Stimulated activated CD4-positive, alpha-beta T cell treated with anti-CD3 and anti-CD28 coated beads, Interleukin-12 subunit alpha, Interleukin-12 subunit beta, amount 100 ng/mL, for 24 hours (primary cell): ENCODE measurements at places on chromosomes 7 and 10.

DNA sequence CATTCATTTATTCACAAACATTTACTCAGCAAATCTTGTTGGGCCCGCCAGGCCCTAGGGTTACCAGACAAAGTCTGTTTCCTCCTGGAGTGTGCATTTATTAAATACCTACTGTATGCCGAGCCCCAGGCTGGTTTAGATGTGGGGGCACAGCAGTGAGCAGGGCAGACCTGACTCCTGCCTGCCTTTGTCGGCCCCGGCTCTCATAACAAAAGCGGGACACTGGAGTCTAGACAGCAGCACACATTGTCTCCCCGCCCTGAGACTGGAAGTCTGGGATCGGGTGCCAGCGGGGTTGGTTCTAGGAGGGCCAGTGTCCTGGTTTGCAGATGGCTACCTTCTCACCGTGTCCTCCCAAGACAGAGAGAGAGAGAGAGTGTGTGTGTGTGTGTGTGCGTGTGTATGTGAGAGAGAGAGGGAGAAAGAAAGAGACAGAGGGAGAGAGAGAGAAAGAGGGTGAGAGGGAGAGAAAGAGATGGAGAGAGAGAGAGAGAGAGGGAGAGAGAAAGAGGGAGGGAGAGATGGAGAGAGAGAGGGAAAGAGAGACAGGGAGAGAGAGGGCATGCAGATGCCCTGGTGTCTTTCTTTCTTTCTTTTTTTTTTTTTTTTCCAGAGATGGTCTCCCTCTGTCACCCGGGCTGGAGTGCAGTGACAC lies 25.9 kb downstream of the ELFN1 start:
- no peak for DNase-seq

DNA sequence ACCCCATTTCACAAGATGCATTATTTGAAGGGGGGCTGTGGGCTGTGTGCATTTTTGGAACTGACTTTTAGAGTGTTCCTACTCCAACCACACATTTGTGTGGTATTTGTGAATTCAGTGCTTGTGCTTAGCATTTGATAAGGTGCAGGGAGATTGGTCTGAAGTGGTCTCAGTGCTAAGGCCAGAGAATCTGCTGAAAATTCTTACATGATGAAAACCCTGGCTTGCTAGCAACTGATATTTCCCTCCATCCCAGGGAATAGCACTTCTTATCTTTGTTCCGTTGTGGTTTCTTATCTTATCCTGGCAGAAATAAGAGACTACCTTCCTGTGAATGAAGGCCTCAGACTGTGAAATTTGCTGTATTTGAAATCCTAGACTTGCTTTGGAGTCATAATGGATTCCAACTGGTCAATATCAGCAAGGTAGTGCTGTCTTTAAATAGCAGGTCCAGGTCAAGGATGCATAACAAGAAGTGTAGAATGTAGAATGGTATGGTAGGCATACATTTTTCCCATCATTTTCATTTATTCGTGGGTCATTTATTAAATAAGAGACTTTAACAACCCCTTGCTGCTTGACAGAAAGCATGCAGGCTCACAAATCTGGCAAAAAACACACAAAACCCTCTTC lies 986.9 kb downstream of the REEP3 start:
- no peak for DNase-seq

DNA sequence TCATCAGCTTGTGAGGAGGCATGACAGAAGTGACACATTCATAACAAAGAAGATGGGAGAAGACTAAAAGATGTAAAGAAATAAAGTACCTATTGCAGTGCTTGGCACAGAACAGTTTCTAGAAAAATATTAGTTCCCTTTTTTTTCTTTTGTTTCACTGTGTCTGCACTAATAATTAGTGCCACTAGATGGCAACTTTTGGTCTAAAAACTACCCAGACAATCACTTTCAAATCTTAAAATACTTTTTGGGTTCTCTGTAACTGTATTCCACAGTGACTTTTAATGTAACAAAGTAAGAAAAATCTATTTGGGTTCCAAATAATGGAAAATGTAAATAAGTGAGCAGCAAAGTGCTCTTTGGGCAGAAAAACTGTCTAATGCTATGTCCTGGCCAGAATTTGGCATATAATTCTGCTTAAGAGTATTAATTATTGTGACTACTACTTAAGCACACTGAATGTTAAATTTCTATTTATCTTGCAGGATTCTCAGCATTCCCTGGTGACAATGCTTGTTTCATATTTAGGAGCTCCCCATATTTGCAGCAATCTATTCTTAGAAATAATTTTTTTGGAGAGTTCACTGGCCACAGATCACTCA lies 134.8 kb upstream of the KIF5B start:
- no peak for DNase-seq

GRCh38 chr7:90188281-90188680 lies 23.3 kb upstream of the STEAP2 start:
- no peak for DNase-seq

DNA sequence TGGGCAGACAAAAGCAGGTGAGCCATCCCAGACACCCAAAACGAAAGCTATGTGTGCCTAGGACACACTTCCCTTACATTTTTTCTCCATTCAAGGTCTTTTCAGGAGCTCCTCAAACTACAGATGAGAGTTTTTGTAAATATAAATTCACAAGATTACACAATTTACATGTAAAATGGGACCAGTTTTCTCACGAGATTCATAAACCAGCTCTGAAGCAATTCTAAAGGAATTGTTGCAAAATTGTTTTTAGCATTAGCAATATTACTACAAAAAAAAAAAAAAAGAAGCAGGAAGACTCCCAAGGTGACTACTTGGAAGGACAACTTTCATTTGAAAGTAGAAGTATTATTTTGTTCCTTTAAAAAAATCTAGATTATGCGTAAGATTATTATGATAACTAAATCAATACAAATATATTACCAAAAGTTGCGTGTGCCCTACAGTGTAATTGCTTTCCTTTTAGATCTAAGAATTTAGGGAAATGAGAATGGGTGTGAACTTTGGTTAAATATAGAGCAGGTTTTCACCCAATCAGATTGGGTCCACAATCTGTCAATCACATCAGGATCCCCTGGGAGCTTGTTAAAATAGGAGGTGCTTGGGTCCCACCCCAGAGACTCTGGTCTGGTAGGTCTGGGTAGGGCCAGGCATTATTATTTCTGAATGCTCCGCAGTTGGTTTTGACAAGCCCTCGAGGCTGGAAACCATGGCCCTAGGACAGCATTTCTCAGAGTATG lies 72.2 kb downstream of the TBXAS1 start:
- no peak for DNase-seq

- DNase-seq = no peak
Observed at GRCh38 chr10:128058750-128059134, 67.5 kb downstream of the MKI67 start.

DNA sequence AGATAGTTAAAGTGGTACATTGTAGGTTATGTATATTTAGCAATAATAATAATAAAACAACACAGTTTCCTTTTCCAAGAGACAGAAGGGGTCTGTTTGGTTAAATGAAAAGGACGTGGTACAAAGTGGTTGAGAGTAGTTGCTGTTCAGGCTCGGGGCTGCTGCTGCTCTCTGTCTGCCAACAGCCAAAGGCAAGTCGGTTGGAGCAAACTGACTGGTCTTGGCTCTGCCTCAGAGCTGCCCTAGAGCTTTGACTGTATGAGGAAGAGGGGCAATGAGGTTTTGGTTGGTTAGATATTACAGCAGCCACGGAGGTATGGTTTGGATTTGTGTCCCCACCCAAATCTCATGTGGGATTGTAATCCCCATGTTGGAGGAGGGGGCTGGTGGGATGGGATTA lies 95.3 kb downstream of the CACNB2 start:
- DNase-seq = no peak

GRCh38 chr10:116450861-116451260 lies 23.2 kb downstream of the PNLIPRP3 start:
- DNase-seq = no peak

DNA sequence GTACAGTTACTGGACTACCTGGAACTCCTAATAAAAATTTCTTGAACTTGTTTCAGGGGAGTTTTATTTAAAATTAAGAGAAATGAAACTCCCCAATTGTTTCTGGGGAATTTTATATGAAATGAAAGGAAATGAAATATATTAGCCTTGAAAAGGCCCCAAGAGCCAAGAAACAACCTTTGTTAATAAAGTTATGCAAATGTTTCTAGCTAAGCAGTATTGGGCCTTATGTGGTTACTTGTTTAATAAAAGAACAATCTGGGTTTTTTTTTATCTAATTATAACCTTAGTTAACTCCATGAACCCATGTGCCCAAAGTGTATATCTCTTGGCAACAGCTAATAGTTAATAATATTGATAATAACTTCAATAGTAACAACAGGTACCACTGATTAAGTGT lies 222.8 kb downstream of the EXOC4 start:
- DNase-seq = no peak

DNA sequence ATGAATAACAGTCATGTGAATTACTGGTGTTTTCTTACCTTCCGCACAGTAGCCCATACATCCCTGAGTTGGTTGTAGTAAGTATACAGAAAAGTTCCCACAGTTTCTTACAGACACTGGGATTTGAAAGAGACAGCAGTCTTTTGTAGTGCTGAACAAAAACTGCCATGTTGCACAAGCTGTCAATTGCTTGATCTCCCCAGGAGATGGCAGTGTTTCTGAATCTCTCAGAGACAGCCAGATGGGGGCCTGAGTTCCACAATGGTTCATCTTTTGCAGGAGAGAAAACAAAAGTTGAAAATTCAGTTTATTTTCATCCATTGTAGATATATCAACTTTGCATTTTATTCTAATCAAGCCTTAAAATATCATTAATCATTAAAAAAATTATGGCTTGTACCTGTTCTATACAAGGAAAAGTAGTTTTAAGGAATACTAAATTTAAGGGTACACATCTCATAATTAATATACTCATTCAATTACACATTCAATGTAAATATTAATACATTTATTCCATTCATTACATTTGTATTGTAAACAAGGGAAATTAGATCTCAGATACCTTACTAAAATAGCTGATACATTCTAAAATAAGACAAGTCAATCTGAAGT lies 14.5 kb downstream of the VWDE start:
- DNase-seq = peak; percentile 2

DNA sequence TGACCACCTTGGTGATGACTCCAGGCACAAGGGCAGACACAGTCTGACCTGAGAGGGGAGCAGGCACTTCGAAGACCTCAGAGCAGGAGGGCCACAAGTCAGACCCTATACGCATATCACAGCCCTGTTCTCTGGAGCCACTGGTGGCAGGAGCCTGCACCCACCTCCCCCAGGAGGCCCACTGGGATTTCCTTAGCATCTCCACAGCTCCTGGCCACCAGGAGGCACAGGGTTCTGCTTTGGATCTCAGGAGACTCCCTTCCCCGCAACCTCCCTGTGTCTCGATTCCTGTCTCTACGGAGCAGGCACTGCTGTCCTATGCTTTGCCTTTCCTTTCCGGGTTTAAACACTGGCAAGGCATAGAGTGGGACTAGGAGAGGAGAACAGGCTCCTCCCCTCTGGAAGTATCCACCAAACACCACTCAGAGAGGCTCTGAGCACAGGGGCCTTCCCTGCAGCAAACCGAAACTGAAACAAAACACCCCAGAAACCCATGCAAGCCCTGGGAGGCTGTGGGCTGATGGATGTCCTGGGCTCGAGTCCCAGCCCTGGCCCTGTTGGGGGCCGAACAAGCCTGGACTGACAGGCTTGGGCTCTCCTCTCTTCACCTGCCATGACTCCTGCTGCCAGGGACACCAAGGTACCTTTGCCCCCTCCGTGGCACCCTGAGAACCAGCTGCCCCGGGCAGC lies 166.3 kb downstream of the NEURL1 start:
- peak; percentile 43 for DNase-seq

GRCh38 chr10:13998163-13998835 lies 332.4 kb downstream of the FRMD4A start:
- no peak for DNase-seq

- DNase-seq = no peak
Observed at GRCh38 chr7:112266141-112266540, 59.6 kb downstream of the ZNF277 start.

GRCh38 chr7:44307301-44307900 lies 18.0 kb downstream of the CAMK2B start:
- no peak for DNase-seq

- no peak for DNase-seq
Observed at GRCh38 chr7:38311329-38311937, 38.0 kb upstream of the TARP start.

- DNase-seq = no peak
Observed at GRCh38 chr10:27699776-27700175, 45.8 kb downstream of the MKX start.

- DNase-seq = no peak
Observed at GRCh38 chr7:93178213-93178612, 30.0 kb upstream of the SAMD9L start.

DNA sequence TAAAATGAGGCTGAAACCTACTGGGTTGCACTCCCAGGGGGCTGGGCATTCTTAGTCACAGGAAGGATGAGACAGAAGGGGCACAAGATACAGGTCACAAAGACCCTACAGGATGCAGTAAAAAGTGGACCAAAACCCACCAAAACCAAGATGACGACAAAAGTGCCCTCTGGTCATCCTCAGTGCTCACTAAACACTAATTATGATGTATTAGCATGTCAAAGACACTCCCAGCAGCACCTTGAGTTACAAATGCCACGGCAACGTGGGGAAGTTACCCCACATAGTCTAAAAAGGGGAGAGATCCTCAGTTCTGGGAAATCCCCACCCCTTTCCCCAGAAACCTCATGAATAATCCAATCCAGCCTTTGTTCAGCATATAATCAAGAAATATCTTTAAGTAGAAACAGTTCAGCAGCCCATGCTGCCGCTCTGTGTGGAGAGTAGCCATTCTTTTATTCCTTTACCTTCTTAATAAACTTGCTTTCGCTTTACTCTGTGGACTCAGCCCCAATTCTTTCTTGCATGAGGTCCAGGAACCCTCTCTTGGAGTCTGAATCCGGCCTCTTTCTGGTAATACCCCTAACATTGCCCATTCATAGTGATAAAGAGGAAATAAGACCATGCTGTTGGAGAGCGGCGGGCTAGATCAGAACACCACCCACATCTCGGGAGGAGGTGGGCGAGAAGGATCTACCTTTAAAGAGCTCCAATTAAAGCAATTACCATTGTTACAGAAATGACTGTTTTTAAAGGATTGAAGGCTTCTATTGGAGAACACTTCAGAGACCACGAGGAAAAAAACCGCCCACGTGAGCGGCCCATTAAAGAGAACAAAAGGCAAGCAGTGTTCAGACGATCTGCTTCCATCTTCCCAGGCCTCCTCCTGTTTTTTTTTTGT lies 170.9 kb downstream of the USP6NL start:
- peak; percentile 36 for DNase-seq

GRCh38 chr10:122348512-122348911 lies 26.0 kb upstream of the PLEKHA1 start:
- DNase-seq = no peak

- DNase-seq = no peak
Observed at GRCh38 chr10:123568751-123569150, 97.4 kb upstream of the GPR26 start.
